SHP77 (cell line): ENCODE measurements at places on chromosomes 1 and 21.
A peak's percentile ranks its signal among the peaks of the same experiment; 100 is the strongest.

- DNase-seq: no peak
Measured at GRCh38 chr1:13842497-13842896, 142.5 kb downstream of the PRDM2 start.

GRCh38 chr1:230808281-230808872 lies 59.9 kb downstream of the C1orf198 start:
- DNase-seq: no peak

- DNase-seq: no peak
Measured at GRCh38 chr1:43318831-43319230, 18.0 kb downstream of the TIE1 start.

DNA sequence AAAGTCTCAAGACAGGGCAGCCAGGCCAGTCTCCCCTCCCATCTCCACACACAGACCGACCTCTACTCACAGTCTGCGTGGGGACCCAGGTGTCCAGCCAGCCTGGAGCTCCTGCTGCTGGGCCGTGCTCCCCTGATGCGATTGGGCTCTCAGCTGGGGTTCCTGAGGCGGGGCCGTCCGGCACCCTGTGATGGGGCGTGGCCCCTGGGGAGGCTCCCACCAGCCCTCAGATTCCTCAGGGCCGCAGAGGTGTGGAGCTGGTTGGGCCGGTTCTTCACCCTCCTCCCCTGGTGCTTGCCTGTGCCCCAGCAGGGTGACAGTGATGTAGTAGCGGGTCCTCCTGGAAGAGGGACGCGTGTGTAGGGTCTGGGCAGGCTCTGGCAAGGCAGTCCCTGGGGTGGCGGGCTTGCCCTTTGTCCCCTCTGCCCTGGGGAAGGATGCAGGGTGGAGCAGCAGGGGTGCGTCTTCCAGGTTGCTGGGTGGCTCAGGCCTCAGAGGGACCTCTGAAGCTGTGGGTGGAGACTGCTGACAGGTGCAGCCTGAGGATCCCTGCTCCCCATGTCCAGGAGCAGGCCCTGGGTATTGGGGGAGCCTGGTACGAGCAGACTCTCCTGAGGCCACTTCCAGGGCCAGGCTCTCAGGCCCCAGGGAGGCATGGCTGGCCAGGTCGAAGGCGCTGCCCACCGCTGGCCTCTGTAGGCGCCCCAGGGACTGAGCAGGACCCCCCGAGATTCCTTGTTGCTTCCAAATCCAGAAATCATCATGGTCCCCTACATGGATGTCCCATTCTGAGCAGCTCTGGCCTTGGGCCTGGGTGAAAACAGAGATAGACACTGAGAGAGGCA lies at the start of gene CRYBG2:
CRYBG2 (minus strand) TSS at position 155 of the 845 bp plus-strand sequence. CDS start 7,473 bp downstream, outside the sequence.
- DNase-seq: no peak

DNA sequence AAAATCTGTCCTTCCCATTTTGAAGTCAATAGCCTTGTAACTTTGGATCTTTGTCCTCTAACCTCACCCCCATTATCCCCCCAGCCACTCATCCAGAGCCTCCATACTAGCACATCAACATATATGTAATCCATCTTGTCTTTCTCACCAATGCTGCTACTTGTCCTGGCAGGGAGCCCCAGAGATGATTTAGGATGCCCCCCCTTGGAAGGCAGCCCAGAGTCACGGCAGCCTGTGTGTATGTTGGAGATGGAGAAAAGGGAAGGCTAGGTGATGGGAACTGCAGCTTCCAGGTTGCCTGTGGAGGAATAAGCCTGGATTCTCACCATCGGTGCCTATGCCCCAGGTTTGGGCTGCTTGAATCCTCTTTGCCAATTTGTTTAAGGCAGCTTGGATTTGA lies 51.7 kb upstream of the SCMH1 start:
- DNase-seq: no peak

DNA sequence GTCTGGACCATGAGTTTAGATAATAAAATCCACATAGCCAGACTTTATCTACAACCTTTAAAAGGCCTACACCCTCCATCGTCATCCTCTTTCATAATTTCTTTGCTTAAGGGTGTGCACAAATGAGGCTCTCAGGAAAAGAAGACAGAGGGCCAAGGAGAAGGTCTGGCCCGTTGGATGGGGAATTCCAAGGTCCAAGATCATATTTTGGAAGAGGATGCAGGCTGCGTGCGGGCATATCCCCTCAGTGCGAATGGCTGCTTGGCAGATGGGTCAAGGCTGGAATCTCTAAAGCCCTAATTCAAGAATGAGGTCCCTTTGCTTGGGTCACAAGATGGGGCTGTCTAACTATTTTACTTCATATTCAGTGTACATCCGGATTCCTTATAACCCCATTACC lies 782.2 kb upstream of the NCAM2 start:
- no peak for DNase-seq

GRCh38 chr1:161930064-161930463 lies 93.6 kb downstream of the OLFML2B start:
- DNase-seq: no peak

GRCh38 chr1:118948351-118948750 lies 39.8 kb downstream of the TBX15 start:
- no peak for DNase-seq

- DNase-seq: no peak
Measured at GRCh38 chr1:169779150-169779549, 15.6 kb downstream of the METTL18 start.

- no peak for DNase-seq
Measured at GRCh38 chr1:6547301-6547700, 7.0 kb downstream of the NOL9 start.

GRCh38 chr21:37986751-37987399 lies 70.6 kb upstream of the KCNJ6 start:
- peak; percentile 70 for DNase-seq

- DNase-seq: no peak
Measured at GRCh38 chr1:201750120-201750519, 78.8 kb upstream of the IPO9 start.

DNA sequence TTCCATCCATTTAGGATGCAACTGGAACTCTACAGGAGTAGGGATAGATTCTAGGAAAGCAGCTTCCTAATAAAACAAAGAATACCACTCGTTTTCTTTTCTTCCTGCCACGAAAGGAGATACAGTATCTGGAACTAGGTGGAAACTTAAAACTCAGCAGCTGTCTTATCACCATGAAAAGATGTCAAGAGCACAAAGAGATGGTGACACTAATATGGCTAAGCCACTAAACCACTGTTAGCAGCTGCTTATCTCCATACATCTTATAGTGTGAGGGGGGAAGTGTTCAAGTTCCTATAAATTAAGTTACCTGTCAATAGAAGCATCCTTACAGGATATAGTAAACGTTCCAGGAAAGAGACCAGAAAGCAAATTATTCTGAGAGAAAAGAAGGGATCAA lies 162.5 kb downstream of the TYW3 start:
- DNase-seq: no peak

- no peak for DNase-seq
Measured at GRCh38 chr1:190452272-190452848, 25.3 kb downstream of the BRINP3 start.

DNA sequence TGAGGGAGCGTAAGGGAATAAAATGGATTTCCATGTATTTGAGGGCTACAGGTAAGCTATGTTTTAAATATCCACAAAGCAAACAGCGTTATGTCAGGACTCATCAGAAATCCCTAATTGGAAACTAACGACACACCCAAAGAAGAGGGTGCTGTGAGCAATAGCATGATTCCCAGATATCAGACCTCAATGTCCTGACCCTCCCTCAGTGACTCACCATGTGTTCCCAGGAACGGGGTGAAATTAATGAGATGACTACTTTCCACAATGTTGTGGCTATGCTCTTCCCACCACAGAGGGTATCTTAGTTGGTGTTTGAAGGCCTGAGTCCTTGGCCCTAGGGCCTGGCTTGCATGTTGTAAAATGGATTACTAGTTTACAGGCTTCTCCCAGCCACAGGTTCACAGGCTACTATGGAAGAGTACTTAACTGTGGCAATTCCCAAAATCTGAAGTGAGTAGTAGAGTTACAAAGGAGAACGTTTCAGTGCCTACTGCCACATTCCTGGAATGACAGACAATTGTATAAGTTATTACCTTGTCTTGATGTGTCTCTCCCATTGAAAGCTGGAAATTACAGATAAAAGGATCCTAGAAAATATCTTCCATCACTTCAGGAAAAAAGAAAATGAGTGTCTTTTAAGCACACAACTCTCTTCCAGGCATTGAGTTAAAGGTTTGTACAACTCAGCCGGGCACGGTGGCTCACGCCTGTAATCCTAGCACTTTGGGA lies 1.7 kb upstream of the KRTAP11-1 start:
- no peak for DNase-seq

GRCh38 chr1:230818367-230818766 lies 50.0 kb downstream of the C1orf198 start:
- no peak for DNase-seq
